Activated naive CD4-positive, alpha-beta T cell treated with Interleukin-2 at 50 U/mL for 16 hours (primary cell): ENCODE measurements at places on chromosomes 11 and 22.

GRCh38 chr11:78331711-78332110, 85.9 kb downstream of the GAB2 start:
- DNase-seq: no peak

DNA sequence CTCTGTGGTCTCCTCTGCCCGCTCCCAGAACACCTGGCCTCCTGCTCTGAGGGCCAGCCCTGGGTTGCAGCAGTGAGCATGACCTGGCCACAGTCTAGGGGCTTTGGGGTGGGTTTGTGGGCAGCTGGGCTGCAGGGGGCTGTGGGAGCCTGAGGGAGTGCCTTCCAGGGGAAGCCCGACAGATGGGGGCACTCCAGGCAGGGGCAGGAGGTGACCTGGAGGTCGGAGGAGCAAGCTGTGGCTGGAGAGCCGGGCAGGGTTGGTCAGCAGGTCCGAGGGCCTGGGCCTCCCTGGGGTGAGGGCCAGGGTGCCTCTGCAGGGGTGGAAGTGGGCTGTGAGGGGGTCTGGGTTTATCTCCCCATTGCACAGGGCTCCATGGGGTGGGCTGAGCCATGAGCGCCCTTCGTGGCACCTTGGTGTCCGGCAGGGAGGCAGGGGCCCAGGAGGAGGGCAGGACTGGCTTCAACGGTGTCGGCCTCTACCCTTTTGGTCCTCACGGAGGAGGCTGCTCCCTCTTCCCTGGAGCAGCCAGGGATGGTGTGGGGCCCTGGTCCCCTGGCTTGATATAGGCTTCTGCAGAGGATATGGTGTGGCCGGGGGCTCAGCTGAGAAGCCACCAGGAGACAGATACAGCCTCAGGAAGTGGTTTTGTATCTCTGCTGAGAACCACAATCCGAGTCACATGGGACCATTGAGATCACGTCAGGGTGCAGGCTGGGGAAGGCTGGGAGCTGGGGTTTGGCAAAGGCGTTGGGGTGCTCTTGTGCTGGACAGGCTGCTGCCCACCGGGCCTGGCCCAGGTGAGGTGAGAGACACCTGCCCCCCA, 22.3 kb downstream of the KCNQ1 start:
- peak; percentile 27 for DNase-seq

DNA sequence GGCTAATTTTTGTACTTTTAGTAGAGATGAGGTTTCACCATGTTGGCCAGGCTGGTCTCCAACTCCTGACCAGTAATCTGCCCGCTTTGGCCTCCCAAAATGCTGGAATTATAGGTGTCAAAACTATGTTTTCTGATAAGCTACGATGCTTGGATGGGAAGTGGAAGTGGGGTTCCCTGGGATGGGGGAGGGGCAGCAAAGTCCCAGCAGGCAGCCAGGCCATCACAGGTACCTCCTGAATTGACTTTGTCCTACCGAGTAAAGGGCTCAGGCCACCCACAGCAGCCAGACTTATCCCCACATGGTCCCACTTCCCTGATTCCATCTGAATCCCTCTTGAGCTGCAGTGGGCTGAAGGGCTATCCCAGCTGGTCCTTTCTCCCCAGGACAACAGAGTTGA, 6.9 kb downstream of the FTH1 start:
- no peak for DNase-seq

DNA sequence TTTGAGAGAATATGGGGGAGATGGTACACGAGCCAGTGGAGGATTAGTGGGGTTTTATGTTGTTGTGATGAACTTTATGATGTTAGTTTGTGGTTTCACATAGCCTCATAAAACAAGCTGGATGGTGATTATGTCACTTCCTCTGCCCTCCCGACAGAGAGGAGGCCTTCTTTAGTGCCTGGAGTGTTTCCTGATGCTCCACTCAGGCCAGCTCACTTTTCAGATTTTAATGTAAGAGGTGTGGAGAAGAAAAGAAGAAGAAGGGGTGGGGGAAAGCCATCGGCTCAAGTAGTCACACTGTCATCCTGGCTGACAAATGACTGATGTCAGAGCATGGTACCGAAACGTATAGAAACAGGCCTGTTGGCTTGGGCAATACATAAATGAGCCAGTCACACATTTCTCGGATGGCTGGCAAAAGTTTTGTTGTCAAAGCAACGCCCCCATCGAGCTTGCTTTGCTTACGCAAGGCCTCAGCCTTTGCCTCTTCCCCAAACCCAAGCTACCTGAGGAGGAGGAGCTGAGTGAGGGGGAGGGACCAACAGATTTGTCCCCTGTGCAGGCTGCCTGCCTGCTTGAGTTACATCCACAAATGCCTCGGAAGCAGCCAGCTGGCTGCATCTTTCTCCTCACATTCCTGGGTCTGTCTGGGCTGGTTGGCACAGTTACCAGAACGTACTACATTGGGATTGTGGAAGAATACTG, at the start of gene HEPHL1:
HEPHL1 (plus strand) TSS at position 578 of the 705 bp plus-strand sequence; CDS start at position 593, 15 bp downstream.
- DNase-seq: no peak

- DNase-seq: no peak
These were observed 11.1 kb downstream of the CCKBR start for GRCh38 chr11:6270584-6271246.

DNA sequence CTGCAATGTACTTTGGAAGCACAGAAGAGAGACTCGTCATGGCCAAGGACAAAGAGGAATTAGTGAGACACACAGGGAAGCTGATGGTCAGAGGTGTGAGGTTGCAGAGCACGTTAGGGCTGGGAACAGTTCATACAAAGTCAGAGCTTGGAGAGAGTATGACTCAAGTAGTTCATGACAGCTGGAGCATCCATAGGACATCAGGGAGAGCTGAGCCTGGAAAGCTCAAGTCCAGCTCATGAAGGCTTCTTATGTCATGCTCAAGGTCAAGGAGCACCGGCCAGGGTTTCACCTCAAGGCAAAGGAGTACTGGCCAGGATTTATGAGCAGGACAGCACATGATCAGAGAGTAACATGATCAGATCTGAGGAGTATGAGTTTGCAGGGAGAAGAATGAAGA, 64.6 kb upstream of the CHST1 start:
- DNase-seq: no peak

DNA sequence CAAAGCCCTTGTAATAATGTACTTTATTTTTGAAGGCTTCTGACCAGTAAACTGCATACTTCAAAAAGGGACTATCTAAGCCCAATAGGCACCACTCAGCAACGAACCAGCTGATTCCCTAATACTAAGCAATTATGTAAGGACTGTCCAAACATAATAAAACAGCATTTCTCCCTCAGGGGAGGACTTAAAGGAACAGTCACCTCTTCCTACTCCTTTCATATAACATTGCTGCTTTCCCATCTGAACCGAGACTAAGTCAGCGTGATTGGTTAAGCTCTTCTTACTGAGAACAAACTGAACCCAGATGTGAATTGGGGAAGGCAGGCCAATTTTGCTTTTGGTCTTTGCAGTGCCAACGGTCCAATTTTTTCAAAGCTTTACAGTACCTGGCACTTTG, 420.0 kb downstream of the METTL15 start:
- no peak for DNase-seq

GRCh38 chr11:66277471-66278362, at the start of gene CNIH2:
Gene CNIH2, plus strand, starts transcription at chr11:66278175. Its CDS starts 282 bp downstream, at chr11:66278457.
- peak; percentile 55 for DNase-seq

- no peak for DNase-seq
These were observed 24.1 kb downstream of the FDX1 start for GRCh38 chr11:110453684-110454354.

GRCh38 chr22:50105208-50106100, 15.6 kb downstream of the MOV10L1 start:
- DNase-seq: no peak

DNA sequence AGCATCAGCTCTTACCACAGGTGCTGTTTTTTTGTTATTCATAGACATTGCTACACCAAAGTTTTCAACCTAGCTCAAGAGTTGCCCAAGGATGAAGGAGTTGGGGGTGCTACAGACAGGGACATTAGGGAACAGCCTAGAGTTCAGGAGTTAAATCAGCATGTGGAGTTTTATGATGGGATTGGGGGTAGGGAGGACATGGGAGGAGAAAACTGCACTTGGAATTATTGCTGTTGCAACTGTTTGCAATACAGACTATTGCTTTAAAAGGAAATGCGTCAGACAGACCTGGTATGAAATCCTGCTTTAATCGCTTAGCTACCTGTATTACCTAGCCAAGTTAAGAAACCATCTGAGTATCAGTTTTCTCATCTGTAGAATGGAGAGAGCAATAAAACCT, 6.3 kb downstream of the TMA7B start:
- no peak for DNase-seq

GRCh38 chr11:34449013-34449412, 10.3 kb downstream of the CAT start:
- no peak for DNase-seq

DNA sequence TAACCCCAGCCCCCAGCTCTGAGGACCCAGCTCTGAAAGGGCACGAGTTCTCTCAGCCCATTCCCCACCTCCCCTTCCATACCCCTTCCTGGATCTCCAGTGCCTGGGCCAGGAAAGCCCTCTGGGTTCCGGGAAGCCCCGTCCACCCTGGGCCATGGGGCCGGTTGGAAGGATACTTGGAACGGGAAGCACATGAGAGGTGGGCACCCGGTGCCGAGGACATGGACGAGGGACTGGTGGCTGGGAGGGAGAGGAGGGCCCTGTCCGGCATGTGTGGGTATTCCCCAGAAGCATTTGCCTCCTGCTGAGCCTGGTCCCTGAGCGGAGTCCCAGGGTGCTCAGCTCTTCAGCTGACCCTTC, 5.2 kb upstream of the HINFP start:
- DNase-seq: no peak

- DNase-seq: no peak
These were observed 4.0 kb downstream of the VSTM5 start for GRCh38 chr11:93846411-93846810.

- DNase-seq: no peak
These were observed 14.7 kb downstream of the DRD2 start for GRCh38 chr11:113460469-113460868.

GRCh38 chr22:46262449-46263215, 511 bp downstream of the PKDREJ start:
- DNase-seq: peak; percentile 17

DNA sequence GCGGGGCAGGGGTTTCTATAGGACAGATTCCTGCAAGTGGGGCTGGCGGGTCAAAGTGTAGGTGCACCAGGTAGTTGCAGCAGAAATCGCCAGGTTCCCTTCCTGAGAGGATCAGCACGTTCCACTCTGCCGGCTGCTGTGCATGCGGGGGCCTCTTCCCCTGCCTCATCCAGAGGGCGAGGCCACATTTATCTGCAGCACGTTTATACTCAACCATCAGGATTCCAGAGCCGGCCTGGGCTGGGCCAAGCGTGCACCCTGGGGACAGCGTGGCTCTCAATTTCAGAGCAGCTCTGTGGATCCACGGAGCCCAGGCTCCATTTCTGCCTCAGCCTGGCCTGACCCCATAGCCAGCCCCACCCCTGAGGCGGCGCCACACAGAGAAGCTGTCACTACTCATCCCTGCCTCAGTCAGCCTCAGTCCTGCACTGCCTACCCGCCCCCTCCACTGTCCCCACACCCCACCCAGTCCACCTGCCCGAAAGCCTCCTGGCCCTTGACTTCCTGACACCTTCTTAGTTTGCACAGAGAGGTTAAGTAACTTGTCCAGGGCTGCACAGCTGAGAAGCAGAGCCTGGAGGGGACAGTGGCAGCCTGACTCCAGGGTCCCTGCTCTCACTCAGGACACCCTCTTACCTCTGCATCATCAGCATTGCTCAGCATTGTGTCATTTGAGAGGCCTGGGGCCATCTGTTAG, 45.9 kb upstream of the RTL6 start:
- no peak for DNase-seq

GRCh38 chr11:117095284-117096161, 2.7 kb downstream of the SIK3 start:
- DNase-seq: no peak

DNA sequence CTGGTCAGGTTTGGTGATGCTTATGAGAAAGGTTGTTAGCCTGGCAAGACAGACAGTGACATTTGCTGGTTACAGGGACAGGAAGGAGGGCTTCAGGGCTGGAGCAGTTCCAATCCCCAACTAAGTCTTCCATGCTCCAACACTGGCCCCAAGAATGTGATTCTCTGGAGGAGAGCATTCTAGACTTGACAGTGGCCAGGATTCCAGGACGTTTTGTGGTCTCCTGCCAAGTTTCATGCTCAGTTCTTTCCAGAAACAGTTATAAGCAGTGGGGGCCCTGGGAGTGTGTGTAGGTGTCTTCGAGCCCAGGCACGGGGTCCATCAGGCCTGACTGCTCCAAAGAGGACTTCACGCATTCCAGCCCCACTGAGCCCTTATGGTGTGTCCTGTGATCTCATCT, 8.9 kb upstream of the GRK3 start:
- DNase-seq: no peak

DNA sequence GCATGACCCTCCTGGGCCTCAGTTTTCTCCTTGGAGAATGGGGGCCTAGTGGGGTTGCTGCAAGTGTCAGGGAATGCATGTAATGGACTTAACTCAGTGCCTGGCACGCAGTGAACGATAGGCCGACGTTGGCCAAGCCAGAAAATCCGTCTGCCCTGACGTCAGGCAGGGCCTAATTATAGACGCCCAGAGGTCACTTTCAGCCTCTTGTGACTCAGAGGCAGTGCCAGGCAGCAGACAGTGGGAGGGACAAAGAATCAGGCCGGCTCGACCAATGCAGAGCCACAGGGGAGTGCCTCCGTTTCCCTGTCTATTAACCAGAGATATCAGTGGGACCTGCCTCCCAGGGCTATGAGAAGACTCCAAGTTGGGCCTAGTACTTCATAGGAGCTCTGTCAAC, 115.0 kb downstream of the MN1 start:
- DNase-seq: no peak

DNA sequence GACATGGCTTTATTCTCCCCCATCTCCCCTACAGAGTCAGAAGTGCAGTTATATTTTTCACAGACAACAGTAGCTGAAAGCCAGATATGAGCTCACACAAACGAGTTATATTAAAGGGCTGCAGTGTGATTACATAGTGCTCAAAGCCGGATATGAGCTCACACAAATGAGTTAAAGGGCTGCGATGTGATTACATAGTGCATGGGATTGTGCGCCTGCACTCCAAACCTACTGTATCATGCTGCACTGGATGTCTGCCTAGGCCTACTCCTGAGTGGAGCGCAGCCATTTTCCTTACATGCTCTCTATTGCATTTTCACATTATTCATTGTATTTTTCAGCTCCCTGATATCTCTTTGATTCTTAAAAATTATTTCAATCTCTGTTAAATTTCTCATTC, 414.6 kb upstream of the LARGE1 start:
- no peak for DNase-seq
